ENCODE measurements at places on chromosomes 6 and 20. TPM values are rescaled to one million over a fixed set of nuclear protein-coding genes. Genes with fewer than 3 reads are reported as not detected.

SAPCD1 gene
- total RNA-seq, result 5.2 TPM

ABHD16A gene
- 19.3 TPM for total RNA-seq

YWHAB gene
- 187 TPM for total RNA-seq

TSHZ2 gene
- not detected for total RNA-seq

TREML2 gene
- not detected for total RNA-seq

HMGCLL1 gene
- 0.13 TPM for total RNA-seq

CYP21A2 gene
- total RNA-seq, result not detected

EEF1A2 gene
- total RNA-seq, result 144 TPM

ARMH2 gene
- total RNA-seq, result not detected

MAS1 gene
- not detected for total RNA-seq

RIMS1 gene
- total RNA-seq, result not detected

GINS1 gene
- total RNA-seq, result 34.6 TPM

PXDC1 gene
- total RNA-seq, result 18.1 TPM

KCNK16 gene
- total RNA-seq, result not detected

APCDD1L gene
- total RNA-seq, result 0.07 TPM

ASIP gene
- total RNA-seq, result not detected

PACRG gene
- total RNA-seq, result 0.13 TPM

MYCT1 gene
- total RNA-seq, result not detected

BANF2 gene
- not detected for total RNA-seq

CLIC1 gene
- total RNA-seq, result 471 TPM

SLC9A8 gene
- 7.6 TPM for total RNA-seq

BPIFA1 gene
- total RNA-seq, result not detected

PM20D2 gene
- 13.9 TPM for total RNA-seq

ENPP4 gene
- total RNA-seq, result 0.29 TPM

ZNF391 gene
- 0.35 TPM for total RNA-seq

TFAP2C gene
- total RNA-seq, result 13.4 TPM

CCM2L gene
- total RNA-seq, result 0.35 TPM

PBOV1 gene
- total RNA-seq, result not detected

CD109 gene
- 68.4 TPM for total RNA-seq

IYD gene
- total RNA-seq, result not detected

C6orf15 gene
- total RNA-seq, result not detected

TRIM38 gene
- 1.6 TPM for total RNA-seq

HCRTR2 gene
- not detected for total RNA-seq

CLPSL2 gene
- 1.0 TPM for total RNA-seq

TRIM15 gene
- total RNA-seq, result not detected

TTK gene
- total RNA-seq, result 20.5 TPM
